8988T (cell line): ENCODE measurements at places on chromosomes 5 and 9.

DNA sequence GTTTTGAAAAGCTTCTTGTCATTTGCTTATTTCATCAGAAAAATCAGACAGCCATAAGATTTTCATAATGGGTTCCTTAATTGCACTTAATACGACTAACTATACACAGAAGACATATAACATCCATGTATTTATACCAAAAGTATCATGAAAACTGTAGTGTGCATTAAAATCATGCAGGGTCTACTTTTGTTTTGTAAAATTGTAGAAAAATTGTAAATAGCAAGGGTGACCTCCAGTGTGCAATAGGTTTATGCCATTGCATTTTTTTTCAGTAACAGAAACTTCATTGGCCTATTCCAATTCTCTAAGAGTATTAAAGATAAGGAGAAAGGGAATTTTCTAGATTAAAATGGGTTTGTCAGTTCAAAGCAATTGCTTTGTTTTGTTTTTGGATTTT is 307.6 kb downstream of the KIAA0825 start:
- no peak for DNase-seq

DNA sequence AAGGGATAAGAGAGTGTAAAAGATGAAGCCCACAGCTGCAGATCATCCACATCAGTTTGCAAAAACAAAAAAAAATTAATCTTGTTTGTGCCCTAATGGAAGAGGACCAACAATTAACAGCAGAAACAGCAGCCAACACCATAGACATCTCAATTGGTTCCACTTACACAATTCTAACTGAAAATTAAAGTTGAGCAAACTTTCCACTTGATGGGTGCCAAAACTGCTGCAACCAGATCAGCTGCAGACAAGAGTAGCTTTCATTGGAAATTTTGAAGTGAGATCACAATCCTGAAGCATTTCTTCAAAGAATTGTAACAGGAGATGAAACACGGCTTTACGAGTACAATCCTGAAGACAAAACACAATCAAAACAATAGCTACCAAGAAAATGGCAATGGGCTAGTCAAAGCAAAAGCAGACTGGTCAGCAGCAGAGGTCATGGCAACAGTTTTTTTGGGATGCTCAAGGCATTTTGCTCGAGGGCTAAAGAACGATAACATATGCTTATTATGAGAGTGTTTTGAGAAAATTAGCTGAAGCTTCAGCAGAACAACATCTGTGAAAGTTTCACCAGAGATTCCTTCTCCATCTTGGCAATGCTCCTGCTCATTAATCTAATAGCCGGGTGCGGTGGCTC is 4.1 kb upstream of the RBM27 start:
- DNase-seq = no peak

GRCh38 chr5:38162625-38163024 is 95.7 kb upstream of the EGFLAM start:
- DNase-seq = no peak

- no peak for DNase-seq
Observed at GRCh38 chr5:127324756-127325155, 34.2 kb downstream of the MEGF10 start.

- no peak for DNase-seq
Observed at GRCh38 chr9:96149533-96150280, 152.3 kb downstream of the HSD17B3 start.

DNA sequence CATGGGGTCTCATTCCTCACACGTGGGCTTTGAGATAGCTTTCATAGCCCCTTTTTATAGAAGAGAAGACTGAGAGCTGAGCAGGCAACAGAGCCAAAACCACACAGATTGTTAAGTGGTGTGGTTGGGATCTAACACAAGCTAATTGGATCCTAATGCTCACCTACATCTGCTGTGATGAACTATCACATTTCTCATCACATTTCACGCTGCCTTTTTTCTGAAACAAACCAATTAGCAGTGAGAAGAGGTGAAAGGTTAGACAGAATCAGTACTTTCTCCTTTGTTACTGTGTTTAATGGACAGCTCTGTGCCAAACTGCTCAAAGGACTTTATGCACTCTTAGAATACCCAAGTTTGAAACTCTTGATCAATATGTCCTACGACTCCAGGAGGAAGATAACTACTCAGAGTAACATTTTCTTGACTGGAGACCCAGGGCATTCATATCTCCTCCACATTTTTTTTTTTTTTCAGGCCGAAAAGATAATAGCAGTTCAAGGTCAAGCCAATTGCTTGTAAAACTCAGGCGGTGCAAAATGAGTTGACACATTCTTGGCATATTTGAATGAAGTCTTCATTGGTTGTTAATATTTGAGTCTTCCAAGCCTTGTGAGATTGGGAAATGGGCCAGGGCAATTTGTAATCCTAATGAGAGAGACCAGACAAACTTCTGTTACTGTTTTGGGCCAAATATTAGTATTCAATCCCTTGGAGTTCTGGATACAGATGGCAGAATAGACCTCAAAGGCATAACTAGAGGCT is 138.4 kb downstream of the KCTD16 start:
- DNase-seq = no peak

GRCh38 chr9:136882109-136882946 is 4.0 kb upstream of the TRAF2 start:
- peak; percentile 86 for DNase-seq

- no peak for DNase-seq
Observed at GRCh38 chr5:160435532-160435931, 13.9 kb downstream of the PTTG1 start.

DNA sequence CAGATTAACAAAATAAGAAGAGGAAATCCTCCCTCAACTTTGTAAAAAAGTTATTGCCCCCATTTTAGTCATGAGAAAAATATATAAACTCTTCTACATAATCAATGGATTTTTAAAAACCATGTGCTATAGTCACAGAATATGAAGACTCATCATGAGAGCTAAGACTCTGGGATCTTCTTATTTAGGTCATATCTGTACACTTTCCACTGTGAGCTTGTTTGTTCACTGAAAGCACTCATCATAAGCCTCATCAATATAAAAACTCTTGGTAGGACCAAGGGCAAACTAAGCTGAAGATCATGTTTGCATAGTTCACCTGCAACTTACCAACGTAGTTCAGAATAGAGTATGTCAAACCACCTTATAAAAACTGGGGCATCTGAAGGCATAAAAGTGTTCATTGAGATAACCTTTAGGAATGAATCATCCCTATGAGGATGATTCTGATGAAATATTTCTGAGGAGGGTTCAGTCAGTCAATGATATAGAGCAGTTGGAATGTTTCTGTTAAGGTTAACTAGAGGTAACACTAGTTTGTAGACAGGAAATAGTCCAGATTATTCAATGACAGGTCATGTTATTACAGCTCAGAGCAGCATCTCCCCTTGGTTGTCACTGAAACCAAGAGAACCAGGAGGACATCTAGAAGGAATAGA is 289.9 kb upstream of the SMC2 start:
- peak; percentile 13 for DNase-seq

- DNase-seq = no peak
Observed at GRCh38 chr9:110033869-110034268, 174.1 kb downstream of the C9orf152 start.

DNA sequence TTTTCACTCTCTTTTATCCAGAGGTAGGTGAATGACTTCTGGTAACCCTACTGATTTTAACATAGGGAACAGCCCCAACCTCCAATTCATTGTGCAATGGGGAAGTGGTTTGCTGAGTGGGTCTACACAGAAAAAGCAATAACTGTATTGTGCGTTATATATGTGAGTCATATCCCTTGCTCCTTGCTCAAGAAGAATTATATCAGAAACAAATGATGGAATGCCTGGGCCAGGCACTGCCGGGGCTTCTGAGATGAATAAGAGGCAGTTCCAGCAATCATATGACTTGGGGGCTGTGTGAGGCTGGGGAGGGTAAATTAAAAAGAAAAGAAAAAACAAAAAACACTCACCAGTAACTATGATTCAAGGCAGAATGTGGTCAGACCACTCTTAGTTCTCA is 79.2 kb upstream of the ABCA1 start:
- no peak for DNase-seq
